ENCODE measurements at places on chromosomes 1 and 21.

- DNase-seq: no peak
Observed at GRCh38 chr1:202643397-202644218, 66.6 kb downstream of the SYT2 start.

GRCh38 chr1:215566556-215567490 is at the start of gene KCTD3:
Gene KCTD3, plus strand, starts transcription at chr1:215567304. Its CDS starts 382 bp downstream, at chr1:215567686.
- DNase-seq: no peak

GRCh38 chr1:63615768-63616420 is 22.7 kb downstream of the PGM1 start:
- no peak for DNase-seq

- DNase-seq: no peak
Observed at GRCh38 chr1:160713161-160713560, 1.5 kb upstream of the CD48 start.

DNA sequence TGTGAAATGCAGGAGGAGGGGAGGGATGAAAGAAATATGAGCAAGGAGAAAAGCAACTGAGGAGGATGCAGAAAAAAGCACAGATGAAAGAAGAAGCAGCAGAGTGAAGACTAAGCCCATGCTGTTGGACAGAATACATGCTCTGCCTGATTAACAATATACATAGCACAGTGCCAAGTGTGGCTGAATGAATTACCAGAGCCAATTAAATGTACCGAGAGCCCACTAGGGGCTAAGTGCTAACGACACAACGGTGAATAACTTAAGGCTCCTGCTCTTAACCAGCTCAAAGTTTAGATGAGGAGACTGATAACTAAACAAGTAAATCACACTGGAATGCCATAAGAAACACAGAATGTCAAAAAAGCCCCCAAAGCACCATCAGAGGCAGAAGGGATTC is 15.6 kb downstream of the CADM3 start:
- no peak for DNase-seq
